ENCODE measurements at places on chromosomes 3 and 15.
A peak's percentile ranks its signal among the peaks of the same experiment; 100 is the strongest.

DNA sequence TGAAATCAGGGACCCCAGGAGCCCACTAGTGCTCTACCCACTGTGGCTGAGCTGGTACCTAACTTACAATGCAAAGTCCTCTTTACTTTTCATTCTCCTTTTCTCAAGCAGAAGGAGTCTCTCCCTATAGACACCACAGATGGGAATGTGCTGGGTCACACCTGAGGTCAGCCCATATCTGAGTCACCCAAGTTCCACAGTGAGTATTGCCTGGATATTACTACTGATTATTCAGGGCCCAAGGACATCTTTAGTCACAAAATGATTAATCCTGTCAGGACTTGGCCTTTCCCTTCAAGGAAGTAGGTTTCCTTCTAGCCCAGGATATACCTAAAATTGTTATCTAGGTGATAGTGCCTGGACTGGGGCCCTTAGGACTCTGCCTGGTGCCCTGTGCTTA, 1305.2 kb downstream of the SI start:
- no peak for DNase-seq

DNA sequence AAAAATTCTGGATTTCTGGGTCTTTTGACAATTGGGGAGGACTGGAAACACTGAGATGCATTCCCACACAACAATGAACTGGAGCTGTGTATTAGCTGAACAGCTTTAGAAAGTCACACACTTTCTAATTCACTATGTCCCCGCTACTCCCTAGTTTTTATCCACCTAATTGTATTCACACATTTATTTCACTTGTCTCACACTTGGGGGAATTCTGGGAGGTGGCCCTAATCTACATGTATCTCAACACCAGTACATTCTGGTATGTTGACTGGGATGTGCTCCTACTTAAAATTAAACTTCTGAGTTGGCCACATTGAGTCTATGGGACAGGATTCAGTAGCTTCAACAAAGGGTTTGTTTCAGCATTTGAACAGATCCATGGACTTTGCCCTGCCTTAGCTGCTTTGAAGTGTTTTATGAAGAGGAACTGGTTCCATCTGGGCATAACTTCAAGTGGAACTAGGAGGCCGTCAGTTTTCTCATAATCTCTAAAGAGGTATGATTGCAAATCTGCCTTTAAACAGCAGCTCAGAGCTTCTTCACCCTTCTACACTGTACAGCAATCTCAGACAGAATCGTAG, 106.5 kb upstream of the CMC1 start:
- DNase-seq: no peak

DNA sequence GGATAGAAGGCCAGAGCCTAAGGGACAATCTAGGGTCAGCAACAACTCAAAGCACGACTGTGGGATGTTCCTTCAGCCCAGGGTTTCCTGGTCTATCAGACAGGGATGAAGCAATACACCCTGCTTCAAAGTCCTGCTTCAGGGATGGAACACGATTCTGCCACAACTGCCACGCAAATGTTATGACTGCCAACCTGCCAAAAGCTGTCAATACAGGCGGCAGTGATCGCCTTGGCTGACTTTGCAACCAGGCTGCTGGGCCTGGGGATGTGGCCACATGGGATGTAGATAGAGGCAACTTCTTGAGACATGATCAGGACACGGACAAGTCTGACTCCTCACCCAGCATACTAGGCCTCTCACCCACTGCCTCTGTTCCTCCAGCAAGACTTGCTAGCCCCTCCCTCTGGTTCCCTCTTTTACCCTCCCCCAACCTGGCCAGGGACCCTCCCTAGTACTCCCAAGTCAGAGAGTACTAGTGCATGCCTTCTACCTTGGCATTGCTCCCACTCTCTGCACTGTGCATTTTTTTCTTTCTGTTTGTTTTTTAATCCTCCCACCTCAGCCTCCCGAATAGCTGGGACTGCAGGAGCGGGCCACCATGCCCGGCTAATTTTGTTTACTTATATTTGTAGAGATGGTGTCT, 7.6 kb downstream of the CCDC12 start:
- no peak for DNase-seq

DNA sequence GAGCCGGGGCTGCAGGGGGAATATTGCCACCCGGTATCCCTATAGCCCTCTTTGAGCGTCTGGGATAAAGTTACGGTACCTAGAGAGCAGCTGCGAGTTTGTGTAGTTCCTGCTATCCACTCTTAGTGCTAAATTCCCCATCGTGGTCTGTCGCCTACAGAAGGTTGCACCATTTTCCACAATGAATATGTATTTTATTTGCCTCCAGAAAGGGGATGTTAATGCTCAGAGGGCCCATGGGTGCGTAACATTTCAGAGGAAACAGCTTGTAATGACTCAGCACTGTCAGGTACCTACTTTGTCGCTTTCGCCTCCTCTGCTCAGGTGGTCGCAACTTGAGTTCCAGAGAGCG, 1.1 kb downstream of the SLCO3A1 start:
- no peak for DNase-seq

DNA sequence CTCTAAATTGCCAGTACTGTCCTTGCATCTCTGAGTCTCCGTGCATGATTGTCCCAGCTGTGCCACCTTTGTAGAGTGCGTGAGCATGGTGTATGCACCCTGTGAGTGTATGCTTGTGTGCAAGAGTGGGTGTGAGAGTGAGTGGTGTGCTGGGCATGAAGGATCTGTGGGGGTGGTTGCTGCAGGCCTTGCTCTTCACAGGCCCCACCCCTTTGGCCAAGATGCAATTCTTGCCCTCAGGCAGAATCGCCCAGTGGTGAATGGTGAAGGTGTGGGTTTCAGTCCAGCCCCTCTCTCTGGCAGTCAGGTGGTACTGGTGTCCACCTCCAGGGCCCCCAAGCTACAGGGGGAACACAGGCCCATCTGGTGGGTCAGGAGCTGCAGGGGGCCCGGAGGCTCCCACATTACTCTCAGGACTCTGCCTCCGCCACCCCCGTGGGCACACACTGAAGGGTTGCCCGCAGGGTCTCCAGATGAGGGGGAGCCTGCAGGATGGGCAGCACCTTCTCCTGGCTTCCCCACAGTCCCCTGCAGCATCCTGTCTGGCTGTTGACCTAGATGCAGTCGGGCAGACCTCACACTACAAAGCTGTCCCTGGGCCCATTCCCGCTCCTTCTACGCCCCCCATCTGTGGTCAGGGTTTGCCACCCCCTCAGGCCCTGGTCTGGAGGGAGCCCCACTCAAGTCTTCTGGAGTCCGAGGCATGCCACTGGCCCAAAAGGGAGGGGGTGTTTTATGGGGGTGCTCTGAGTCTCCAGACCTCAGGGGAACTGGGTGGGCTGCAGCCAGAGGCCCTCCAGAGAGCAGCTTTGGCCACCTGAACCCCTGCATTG, 8.3 kb upstream of the ROPN1B start:
- no peak for DNase-seq

DNA sequence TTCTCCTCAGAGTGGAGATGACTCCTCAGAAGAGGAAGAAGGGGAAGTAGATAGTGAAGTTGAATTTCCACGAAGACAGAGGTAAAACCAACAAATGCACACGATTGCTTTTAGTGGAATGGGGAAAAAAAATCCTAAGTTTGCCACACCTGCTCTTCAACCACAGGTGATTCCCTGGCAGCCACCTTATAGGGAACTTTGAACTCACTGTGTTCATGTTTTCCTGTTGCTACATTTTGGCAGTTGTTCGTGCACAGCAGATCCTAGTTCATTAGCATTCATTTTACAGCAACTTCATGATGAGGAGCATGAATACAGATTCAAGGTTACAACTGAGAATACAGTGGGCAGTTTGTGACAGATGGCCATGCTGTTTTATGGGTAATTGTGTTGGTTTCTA, 21.5 kb downstream of the TMEM41A start:
- DNase-seq: no peak

- no peak for DNase-seq
Measured at GRCh38 chr3:112579697-112580096, 17.9 kb downstream of the SLC35A5 start.

GRCh38 chr3:10273702-10274305, 18.9 kb downstream of the GHRL start:
- DNase-seq: no peak

- no peak for DNase-seq
Measured at GRCh38 chr15:64311566-64311965, 44.4 kb downstream of the CSNK1G1 start.

- peak; percentile 49 for DNase-seq
Measured at GRCh38 chr3:143302638-143303171, 183.1 kb downstream of the CHST2 start.

DNA sequence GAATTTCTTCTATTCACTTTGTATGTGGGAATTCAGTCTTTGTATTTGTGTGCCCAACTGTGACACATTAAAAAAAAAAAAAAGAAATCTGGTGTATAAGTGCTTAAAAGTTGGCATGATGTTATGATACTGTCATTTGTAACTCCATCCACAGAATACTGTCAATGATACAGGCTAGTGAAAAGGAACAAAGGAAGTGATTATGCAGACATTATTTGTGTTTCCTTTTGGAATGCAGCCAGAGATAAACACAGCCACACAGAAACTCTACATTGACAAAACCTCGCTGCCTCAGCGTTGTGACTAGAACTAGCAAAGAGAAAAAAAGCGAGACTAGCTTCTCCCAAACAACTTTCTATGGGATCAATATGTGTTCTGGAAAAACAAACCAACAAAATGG, 519.2 kb upstream of the AGTR1 start:
- DNase-seq: no peak

GRCh38 chr3:56800832-56801661, 702 bp downstream of the ARHGEF3 start:
- peak; percentile 4 for DNase-seq

DNA sequence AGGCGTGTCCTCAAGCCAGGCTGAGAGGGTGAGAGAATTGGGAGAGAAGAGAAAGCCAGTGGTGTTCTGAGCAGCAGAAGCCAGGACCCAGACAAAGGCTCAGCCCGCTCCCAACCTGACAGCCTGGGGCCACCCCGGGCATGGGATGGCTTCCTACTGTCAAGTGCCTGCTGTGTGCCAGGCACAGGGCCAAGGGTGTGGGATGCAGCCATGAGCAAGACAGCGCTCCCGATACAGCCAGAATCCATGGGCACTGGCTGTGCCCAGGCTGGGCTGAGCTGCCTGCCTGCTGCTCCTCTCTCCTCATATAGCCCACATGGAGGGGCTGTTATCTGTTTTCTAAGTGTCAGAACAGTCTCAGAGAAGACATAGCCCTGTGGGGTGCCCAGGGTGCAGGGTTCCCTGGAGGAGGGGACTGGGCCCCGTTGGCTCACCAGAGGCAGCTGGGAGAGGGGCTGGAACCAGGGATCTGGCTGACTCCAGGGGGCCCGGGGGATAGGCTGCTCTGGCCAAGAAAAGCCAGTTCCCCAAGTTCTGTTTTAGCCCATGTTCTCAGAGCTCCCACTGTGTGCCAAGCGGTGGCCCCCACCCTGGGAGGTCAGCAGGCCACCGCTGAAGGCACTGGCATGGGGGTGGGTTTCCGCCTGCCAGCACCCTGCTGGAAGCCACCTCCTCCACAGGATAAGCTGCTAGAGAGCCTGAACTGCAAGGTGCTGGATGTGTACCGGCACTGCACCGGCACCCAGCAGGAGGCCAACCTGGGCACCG, 39.0 kb downstream of the CFAP100 start:
- no peak for DNase-seq

- no peak for DNase-seq
Measured at GRCh38 chr15:98506172-98506571, 142.2 kb upstream of the IGF1R start.

- DNase-seq: no peak
Measured at GRCh38 chr15:73258271-73259108, 110.3 kb downstream of the HCN4 start.

- DNase-seq: no peak
Measured at GRCh38 chr15:37891766-37892368, 42.6 kb upstream of the TMCO5A start.

- DNase-seq: no peak
Measured at GRCh38 chr15:41861736-41862356, 23.2 kb downstream of the PLA2G4B start.

GRCh38 chr3:127089486-127090145, 103.3 kb upstream of the PRR23E start:
- DNase-seq: no peak

DNA sequence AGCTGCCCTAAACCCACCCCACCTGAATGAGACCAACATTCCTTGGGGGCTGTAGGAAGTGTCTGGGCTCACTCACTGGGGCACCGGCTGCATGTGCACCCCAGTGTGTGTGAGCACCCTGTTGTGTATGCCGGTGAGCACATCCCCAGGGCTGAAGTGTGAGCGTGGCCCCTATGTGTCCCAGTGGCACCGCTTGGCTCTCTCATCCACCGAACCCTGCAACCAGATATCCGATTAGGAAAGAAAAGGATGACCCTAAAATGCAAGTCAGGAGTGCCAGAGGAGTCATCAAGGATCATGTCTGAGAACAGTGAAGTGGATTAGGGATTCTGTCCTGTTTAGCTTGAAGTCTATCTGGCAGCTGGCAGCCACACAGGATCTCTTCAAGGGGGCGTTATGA, 84.0 kb upstream of the ALDH1L1 start:
- DNase-seq: no peak

- no peak for DNase-seq
Measured at GRCh38 chr15:80835336-80835735, 56.2 kb downstream of the CEMIP start.

GRCh38 chr3:192259661-192260060, 467.7 kb downstream of the FGF12 start:
- DNase-seq: no peak

DNA sequence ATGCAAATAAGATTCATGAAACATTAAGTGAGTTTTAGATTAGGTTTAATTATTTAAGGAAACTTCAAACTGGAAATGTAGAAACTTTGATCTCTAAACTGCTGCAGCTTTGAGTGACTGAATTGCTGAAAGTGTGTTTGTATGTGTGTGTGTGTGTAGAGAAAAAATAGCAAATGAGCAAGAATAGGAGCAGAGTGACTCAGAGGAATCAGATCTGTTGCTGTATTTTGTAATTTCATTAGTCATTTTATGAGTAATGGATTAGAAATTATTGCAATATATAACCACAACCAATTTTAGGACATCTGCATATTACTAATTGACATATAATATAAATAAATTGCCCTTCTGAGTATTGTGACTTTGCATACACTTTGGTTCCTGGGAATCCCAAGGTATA, 52.8 kb upstream of the SLC9A9 start:
- no peak for DNase-seq

DNA sequence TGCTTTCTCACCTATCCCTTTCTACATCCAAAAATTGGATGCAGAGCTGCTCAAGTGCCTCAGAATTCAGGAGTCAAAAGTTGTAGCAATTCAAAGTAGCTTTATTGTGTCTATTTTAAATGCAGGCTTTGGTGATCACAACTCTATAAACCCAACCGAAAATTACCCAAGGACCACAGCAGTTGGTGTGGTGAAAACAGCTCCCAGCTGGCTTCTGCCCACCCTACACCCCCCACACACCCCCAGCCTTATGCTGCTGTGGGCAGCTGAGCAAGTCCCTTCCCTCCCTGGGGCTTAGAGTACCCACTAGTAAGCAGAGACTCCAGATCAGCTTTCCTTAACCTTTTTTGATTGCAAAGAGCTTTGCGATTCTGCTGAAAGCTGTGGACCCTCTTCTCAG, 5.8 kb upstream of the HES1 start:
- DNase-seq: no peak

GRCh38 chr3:187720337-187720670, 17.9 kb upstream of the RTP2 start:
- no peak for DNase-seq

GRCh38 chr3:18385706-18386105, 39.4 kb downstream of the SATB1 start:
- no peak for DNase-seq

GRCh38 chr15:85091990-85092389, 110.3 kb downstream of the PDE8A start:
- no peak for DNase-seq

- DNase-seq: peak; percentile 58
Measured at GRCh38 chr3:14125193-14126016, 553 bp downstream of the TMEM43 start.

GRCh38 chr15:81224232-81224631, 27.6 kb downstream of the IL16 start:
- no peak for DNase-seq

All from endothelial cell (in vitro differentiated cells).